NCI-H446 treated with DMSO at 0.1 percent for 48 hours (cell line): ENCODE measurements at places on chromosomes 13 and 19.

GRCh38 chr13:40664350-40665125, 1.9 kb downstream of the FOXO1 start:
- DNase-seq: peak; percentile 29

- DNase-seq: no peak
Observed at GRCh38 chr13:93086329-93086728, 140.3 kb upstream of the GPC6 start.

DNA sequence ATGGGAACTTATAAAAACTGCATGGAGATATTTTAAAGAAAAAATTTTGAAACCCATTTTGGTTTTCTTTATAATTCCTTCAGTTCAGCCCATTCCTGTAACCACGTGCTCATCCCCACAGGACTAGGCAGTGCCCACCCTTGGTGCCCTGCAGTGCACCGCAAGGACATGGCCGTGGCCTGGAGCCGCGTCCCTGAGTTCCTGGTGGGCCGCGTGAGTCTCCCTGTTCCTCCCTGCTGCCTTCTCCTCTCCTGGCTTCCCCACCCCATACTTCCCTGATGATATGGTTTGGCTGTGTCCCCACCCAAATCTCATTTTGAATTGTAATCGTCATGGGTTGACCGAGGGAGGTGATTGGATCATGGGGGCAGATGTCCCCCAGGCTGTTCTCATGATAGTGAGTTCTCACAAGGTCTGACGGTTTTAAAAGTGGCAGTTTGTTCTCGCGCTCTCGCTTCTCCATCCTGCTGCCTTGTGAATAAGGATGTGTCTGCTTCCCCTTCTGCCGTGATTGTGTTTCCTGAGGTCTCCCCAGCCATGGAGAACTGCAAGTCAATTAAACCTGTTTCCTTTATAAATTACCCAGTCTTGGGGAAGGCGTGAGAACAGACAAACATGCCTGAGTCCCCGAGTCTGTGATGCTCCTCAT, 31.6 kb upstream of the TFDP1 start:
- DNase-seq: no peak

GRCh38 chr13:50015258-50015657, at the start of gene KCNRG:
TSS of gene KCNRG (plus strand) at chr13:50015444. CDS start at chr13:50015494, 50 bp downstream.
- DNase-seq: no peak

GRCh38 chr19:9911524-9912185, 24.7 kb downstream of the OLFM2 start:
- no peak for DNase-seq

- no peak for DNase-seq
Observed at GRCh38 chr13:90547272-90547790, 800.2 kb upstream of the MIR17HG start.

DNA sequence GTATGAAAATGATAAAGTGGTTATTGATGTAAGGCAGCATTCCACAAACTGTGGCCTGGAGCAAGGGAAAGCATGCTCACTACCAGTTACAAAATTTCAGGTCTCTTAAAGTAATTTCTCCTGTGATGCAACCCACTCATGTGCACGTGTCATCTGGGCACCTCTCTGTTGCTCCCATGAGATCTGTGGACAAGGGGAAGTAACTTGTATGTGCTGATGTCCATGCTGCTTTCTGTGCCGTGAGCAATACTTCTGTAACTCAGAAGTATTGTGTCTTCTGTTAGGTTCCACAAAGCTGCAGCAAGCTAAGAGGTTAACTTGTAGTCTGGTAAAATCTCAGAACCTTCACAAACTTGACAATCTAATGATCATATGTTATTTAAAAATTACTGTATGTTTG, 930.0 kb upstream of the SLITRK6 start:
- no peak for DNase-seq

DNA sequence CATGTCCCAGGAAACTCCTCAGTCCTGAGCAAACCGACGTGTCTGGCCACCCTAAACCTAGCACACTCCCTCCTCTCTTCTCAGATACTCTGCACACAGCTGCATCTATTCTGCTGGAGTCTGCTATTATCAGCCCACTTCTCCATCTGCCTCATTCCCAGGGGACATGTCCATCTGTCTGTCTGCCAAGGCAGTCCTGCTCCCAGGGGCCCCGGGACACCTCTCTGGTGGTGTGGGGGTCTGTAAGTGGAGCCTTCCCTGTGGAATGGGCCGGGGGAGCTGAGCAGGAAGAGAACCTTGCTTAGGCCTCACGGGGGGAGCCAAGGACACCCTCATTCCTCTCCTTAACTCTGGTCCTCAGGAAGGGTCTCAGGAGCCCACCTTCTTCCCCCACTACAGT, 72.7 kb downstream of the ERICH6B start:
- DNase-seq: no peak

GRCh38 chr19:41111750-41112295, 2.4 kb upstream of the CYP2F1 start:
- DNase-seq: no peak

GRCh38 chr13:43676320-43676719, 110.5 kb downstream of the ENOX1 start:
- no peak for DNase-seq

GRCh38 chr19:8511573-8512101, 2.3 kb downstream of the ZNF414 start:
- no peak for DNase-seq
